ENCODE measurements at places on chromosomes 11 and 22.

GRCh38 chr11:16505481-16505880 lies 149.1 kb upstream of the SOX6 start:
- no peak for DNase-seq

GRCh38 chr11:15276621-15277020 lies 161.9 kb downstream of the INSC start:
- DNase-seq, result peak; percentile 45

DNA sequence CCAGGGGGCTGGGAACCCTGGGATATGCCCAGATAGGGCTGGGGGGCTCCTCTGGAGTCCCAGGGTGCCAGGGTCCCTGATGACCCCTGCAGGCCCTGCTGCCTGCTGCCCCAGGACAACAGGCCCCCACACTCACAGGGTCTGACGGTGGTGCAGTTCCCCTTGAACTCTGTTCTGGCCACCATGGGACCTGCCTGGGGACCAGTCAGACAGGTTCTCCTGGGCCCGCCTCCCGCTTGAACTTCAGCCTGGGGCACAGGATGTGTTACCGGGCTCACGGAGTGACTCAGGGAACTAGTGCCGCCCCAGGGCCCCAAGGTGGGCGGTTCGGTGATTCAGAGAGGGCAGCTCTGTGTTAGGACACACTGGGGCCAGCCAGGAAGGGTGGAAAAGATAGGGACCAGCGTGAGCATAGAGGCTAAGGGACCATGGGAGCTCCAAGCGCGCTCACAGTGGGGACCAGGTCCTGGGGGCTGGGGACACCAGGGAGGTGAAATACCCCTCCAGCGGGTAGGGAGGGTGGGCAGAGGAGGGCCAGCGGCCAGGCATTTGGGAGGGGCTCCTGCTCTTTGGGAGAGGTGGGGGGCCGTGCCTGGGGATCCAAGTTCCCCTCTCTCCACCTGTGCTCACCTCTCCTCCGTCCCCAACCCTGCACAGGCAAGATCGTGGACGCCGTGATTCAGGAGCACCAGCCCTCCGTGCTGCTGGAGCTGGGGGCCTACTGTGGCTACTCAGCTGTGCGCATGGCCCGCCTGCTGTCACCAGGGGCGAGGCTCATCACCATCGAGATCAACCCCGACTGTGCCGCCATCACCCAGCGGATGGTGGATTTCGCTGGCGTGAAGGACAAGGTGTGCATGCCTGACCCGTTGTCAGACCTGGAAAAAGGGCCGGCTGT lies 21.5 kb upstream of the TXNRD2 start:
- DNase-seq, result no peak

DNA sequence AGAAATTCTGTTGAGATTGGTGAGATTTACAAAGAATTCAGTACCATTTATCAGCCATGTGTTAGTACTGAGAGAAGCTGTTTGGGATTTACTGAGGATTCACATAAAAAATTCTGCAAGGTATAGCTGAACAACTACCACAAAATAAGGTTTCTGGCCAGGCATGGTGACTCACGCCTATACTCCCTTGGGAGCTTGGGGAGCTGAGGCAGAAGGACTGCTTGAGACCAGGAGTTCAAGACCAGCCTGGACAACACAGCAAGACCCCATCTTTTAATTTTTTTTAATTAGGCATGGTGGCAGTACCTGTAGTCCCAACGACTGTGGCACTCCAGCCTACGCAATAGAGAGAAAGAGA lies 86.7 kb downstream of the SIK3 start:
- no peak for DNase-seq

DNA sequence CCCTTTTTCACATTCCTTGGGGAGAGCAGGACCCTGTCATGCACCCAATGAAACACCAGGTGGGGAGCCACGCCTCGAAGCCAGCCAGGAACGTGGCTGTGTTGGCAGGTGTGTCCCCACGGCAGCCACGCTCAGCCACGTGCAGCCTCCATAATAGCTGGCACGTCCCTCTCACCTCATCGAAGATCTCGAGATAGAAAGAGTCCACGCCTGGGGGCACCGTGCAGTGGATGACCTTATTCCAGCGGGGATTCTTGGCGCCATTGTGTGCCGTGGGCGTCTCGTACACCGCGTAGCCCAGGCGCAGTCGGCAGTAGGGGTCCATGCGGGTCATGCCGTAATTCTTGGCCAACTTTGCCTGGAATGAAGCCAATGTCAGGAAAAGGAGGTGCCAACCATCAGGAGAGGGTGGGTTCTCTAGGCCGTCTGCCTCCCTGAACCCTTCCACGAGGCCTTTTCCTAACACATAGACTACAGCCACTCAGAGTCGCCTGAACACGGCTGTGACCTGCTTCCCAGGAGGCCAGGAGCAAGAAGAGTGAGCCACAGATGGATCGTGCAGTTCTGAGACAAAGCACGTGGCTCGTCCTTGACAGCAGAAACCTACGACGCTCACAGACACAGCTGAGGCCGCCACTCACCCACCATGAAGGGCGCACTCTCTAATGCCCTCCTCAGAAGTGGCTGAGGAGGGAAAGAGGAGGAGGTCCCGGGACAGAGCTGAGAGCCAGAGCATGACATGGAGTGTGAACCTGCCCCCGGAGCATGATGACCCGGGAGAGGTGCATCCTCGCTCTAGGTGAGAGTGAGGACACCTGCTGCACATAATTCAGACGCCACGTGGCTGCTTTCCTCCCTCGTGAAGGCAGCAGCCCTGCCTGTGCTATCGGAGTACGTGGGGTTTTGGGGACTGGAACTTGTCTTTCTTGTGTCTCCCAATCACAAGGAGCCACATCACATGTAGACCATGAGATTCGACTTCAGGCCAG lies 19.1 kb downstream of the TOLLIP start:
- no peak for DNase-seq

- no peak for DNase-seq
Observed at GRCh38 chr11:119363851-119364590, 17.5 kb downstream of the USP2 start.

- DNase-seq, result peak; percentile 51
Observed at GRCh38 chr11:10076458-10077141, 217.4 kb downstream of the SBF2 start.

DNA sequence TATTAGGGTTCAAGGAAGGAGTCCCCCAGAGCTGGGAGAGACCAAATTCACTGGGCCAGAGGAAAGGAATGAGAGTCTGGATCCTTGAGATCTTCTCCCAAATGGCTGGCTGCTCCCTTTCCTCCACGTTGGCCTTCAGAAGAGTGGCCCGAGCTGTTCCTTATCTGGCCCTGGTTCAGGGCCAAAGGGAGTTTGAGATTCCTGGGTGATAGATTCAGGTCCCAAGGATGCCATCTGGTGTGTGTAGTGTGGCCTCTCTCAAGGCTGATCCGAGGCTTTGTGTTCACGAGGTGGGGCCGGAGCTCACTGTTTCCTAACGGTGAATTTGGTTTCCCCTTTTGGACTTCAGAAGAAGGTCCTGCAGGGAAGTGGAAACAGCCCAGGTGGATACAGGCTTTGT lies 17.4 kb upstream of the ABCC8 start:
- no peak for DNase-seq

DNA sequence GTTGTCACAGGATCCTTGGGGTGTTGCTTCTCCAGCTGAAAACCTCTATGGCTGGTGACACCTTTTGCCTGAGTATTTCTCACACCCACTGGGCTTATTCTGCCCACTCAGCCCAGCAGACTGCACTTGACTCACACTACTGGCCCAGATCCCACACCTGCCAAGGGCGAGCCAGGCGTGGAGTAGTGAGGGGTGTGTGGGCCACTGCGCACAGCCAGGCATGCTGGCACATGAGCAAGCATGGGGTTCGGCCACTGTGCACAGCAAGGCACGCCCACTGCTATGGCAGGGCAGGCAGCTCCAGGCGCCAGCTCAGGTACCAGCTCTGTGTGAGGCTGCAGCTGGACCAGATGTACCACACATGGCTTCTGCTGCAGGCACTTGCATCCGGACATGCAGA lies 116.5 kb upstream of the MTNR1B start:
- no peak for DNase-seq

DNA sequence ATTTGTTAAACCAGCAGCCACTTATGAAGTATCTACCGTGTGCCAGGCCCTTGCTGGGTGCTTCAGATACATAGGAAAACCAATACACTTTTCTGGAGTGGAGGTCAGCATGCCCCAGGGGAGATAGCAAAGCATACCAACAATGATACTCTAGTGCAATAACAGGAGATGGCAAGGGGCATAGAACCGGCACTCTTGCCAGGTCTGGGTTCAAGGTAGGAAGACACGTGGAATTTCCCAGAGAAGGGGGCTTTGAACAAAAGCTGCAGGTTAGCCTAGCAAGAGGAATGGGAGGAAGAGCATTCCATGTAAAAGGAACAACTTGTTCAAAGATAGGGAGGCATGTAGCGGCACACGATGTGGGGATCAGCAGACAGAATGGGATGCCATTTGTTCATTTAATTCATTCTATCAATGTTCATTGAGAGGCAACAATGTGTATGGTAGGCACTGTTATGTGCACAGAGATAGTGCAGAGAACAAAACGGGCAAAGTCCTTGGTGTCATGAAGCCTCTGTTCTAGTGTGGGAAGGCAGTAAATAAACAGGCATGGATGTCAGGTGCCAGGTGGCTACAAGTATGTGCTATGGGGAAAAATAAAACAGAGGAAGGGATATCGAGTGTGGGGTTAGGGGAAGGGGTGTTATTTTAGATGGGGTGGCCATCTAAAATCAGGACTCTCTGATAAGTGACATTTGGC lies 162.6 kb upstream of the E2F8 start:
- DNase-seq, result no peak

- no peak for DNase-seq
Observed at GRCh38 chr11:111765320-111765983, 737 bp downstream of the PPP2R1B start.

DNA sequence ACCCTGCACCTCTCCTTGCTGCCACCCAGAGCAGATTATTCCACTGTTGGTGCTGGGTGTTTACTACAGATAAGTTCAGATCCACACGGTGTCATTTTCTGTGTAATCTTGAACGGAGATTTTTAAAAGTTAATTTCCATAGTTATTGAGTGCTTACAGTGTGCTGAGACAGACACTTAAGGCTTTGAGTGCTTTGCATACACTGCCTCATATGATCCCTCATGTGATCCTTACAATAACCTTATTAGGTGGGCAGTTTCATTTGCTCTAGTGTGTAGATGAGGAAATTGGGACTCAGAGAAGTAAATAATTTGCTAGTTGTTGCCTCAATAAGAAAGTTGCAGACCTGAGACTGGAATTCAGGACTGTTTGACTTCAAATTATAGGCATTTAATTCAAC lies 32.3 kb upstream of the ME3 start:
- no peak for DNase-seq

GRCh38 chr22:41410311-41410751 lies 28.6 kb downstream of the TEF start:
- DNase-seq, result no peak

DNA sequence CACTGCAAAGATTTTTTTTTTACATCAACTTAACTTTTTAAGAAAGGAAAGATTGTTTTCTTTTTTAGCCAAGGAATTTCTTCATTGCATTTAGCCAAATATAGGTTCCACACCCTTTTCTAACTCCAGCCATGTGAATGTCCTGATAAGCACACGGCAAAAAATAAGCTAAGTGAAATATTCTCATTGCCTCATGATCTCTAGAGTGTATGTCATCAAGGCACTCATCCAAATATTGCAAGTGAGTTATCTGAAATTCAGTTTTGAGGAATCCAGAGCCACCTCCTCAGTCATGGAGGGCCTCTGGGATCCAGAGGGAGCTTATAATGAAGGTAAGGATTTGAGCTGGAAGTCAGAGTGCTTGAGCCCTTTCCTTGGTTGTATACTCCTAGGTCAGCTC lies 80.0 kb downstream of the BLID start:
- no peak for DNase-seq

DNA sequence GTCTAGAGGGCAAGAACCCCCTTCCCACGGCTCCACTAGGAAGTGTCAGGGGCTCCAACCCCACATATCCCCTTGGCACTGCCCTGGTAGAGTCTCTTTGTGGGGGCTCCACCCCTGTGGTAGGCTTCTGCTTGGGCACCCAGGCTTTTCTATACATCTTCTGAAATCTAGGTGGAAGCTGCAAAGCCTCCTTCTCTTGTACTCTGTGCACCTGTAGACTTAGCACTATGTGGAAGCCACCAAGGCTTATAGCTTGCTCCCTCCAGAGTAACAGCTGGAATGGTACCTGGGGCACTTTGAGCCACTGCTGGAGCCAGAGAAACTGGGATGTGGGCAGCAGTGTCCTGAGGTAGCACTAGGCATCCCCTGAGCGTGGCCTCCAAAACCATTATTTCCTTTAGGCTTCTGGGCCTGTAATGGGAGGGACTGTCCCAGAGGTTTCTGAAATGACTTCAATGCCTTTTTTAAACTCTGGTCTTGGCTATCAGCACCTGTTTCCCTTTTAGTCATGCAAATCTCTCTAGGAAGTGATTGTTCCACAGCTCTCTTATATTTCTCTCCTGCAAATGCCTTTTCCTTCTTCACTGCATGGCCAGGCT lies 68.4 kb downstream of the TRAF6 start:
- no peak for DNase-seq

DNA sequence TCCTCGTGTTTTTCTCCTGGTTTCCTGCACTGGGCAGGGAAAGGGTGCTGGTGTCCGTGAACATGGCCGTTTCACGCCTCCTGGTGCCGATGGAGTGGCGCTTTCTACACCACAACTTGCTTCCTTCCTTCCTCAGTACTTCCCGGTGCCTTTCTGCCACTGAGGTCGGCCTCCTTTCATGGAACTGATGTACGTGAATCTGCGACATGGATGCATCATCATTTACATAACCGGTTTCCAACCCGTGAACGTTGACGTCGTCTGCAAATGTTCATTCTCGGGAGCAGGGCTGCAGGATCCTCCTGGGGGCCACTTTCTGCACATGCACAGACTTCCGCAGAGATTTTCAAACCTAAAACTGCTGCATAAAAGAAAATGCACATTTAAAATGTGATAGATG lies 474.4 kb downstream of the BRD1 start:
- no peak for DNase-seq

- no peak for DNase-seq
Observed at GRCh38 chr11:78912778-78913177, 338.1 kb upstream of the NARS2 start.

DNA sequence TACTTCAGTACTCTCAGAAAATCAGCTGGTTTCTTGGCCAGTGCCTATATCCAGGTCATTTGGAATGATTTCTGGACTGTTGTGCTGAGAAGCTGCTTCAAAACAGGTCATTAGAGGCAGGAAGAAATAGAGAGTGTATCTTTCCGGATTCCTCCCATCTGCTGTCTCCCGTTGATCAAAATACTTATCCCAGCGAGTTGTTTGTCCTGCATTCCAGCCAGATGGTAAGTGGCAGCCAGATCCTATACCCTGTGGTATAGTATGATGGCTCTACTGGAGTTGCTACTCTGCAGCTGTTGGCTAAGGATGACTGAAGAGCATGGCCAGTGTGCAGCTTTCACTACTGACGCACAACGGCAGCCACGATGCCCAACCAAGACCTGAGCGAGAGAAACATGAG lies 560.9 kb upstream of the ANO5 start:
- DNase-seq, result no peak

GRCh38 chr11:85758026-85758425 lies 52.9 kb downstream of the SYTL2 start:
- no peak for DNase-seq

GRCh38 chr11:68471360-68472340 lies 11.1 kb downstream of the PPP6R3 start:
- no peak for DNase-seq

- peak; percentile 48 for DNase-seq
Observed at GRCh38 chr11:9385327-9385899, 961 bp downstream of the IPO7 start.

GRCh38 chr11:67422891-67423290 lies 5.4 kb upstream of the RPS6KB2 start:
- no peak for DNase-seq

GRCh38 chr22:45007391-45008185 lies 2.2 kb downstream of the PHF21B start:
- DNase-seq, result no peak

- no peak for DNase-seq
Observed at GRCh38 chr11:130076778-130077481, 7.2 kb downstream of the APLP2 start.
